ENCODE measurements at places on chromosomes 1 and 21.

GRCh38 chr1:1669468-1670440 lies 10.9 kb upstream of the CDK11B start:
- no peak for DNase-seq

DNA sequence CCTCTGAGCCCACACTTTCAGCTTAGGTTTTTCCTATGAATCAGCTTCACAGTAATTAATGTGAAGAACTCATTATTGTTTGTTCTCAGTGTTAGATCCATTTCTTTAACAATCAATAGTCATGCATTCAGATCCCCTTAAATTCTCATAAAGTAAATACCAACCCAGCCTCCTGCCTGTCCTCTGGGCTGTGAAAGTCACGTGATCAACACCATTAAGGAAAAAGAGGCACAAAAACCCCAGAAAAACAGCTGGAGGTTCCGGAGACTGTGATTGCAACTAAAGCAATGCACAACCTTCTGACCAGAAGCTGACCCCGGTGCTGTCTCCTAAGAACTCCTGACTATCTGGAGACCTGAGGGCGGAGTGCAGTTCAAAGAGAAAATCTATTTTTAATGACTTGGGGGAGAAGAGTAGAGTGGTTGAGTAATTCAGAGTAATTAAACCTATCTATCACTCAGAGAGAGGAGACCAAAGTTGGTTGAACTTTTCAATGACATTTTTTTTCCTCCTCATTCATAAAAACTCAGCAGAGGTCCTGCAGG lies 132.5 kb downstream of the PLXNA2 start:
- DNase-seq, result no peak

- DNase-seq, result no peak
Measured at GRCh38 chr1:94394247-94394646, 23.9 kb upstream of the ABCD3 start.

- no peak for DNase-seq
Measured at GRCh38 chr1:215772151-215772550, 205.0 kb downstream of the KCTD3 start.

DNA sequence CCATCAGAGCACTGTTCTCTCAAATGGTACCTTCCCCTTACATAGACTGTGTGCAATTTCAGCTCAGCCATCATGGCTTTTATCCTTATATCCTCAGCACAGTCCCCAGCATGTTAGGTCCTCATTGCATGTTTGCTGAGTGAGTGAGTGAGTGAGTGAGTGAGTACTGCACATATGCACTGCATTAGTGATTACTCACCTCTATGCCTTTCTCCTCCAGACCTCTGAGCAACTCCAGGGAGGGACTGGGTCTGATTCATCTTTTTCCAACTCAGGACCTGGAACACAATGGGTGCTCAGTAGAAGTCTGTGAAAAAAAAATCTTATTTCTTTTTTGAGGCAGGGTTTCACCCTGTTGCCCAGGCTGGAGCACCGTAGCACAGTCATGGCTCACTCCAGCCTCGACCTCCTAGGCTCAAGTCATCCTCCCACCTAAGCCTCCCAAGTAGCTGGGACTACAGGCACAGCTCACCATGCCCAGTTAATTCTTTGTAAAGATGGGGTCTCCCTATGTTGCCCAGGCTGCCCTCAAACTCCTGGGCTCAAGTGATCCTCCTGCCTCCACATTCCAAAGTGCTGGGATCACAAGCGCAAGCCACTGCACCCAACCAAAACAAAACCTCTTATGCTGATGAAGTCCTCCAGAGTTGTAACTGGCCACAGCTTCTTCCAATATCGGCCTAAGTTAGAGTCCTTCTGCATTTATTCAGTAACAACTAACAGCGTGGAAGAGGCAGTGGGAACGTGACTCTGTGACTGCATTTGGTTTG lies 23.7 kb downstream of the RNU5D-1 start:
- DNase-seq, result no peak

GRCh38 chr1:245489838-245490237 lies 335.1 kb downstream of the KIF26B start:
- no peak for DNase-seq

GRCh38 chr1:89609781-89610456 lies 23.0 kb upstream of the LRRC8C start:
- peak; percentile 53 for DNase-seq

GRCh38 chr1:76075188-76075489 lies 593 bp downstream of the ST6GALNAC3 start:
- DNase-seq, result no peak

DNA sequence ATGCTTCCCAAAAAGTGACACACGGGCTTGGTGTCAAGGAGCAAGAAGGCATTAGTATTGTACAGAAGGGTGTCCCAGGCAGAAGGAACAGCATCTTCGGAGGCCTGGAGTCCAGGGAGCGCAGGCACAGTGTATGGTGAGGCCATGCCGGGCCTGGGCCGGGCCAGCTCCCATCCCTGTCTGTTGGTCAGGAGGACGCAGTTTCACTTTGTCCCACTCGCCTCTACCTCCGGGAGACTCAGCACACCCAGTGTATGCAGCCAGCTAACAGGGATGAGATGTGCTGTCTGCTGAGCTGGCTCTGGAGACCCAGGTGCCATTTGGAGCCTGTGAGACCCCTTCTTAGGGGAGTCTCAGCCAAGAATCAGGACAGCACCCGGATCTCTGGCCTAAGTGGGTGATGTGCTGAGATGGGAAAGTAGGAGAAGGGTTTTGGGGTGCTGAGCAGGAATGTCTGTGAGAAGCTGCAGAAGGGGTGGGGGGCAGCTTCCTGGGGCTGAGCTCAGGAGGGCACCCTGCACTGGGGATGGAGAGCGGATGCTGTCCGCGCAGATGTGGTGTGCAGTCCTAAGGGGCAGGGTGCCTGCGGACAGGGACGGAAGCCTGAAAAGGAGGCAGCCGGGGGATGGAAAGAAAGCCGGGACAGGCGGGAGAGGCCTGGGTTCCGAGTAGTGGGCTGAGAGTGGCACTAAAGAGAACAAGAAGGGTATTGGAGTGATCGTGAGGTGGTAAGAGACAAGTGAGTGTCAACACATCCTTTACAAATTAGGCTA lies 25.7 kb downstream of the DMRTB1 start:
- DNase-seq, result no peak

DNA sequence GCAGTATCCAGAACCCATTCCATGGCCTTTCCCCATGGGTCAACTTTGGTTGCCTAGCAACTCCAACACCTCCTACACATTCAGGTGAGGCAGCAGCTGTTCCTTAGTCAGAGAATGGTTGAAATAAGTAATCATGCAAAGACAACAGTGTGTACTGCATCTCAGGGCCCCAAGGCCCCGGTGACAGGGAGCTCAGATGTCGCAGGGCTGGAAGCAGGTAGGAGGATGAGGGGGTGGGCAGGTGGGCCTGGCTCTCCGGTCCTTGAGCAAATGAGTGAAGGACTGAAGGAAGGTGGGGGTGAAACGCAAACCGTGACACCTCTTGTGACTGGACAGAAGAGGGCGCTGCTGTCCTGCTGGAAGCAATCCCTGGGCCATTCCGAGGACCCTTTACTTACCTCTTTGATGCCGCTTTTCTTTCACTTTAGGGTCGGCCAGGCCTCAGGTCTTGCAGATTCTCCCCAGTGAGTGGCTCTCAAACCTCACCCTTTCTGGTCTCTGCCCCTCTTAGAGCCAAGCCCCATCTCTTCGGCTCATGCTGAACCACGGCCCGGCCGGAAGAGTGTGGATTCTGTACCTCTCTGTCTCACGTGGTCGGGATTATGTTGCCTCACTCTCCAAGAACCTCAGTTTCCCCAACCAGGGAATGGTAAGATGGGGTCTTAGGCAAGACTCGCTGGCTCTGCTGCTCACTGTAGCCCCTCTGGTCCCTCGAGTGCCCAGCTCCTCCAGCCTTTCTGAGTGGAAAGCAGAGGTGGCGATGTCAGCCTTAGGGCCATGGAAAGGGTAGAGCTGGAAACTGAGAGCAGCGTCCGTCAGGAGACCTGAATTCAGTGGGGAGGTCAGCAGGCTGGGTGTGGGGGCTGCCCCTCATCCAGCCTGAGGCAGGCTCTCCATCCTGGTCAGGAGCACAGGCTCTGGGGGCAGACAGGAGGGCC lies 5.6 kb upstream of the KCNA10 start:
- peak; percentile 56 for DNase-seq

GRCh38 chr21:43757601-43758000 lies 18.5 kb downstream of the CSTB start:
- no peak for DNase-seq

DNA sequence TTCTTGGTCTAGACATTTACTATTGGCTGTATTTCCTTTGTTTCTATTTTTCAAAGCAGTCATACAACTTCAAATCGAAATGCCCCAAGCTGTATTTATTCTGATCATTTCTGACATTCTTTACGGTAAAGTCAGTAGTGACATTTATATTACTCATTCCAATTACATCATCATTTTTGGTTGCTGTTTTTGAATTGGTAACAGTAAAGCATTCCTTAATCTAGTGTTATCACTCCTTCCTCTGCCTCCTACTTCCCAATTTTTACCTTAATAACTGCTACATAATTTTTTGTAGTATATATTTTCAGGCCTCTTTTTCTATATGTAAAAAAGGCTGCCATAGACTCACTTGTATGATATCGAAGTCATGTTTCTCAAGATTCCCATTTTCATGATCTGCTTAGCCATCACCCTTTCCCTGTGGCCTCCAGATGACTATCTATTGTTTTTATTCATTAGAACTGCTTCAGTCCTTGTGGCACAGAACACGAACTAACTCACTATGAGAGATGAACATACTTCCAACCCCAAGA lies 167.2 kb downstream of the RUNX1 start:
- DNase-seq, result no peak

Measured in stimulated activated CD4-positive, alpha-beta T cell treated with anti-CD3 and anti-CD28 coated beads, Interleukin-2, amount 100 ng/mL, for 24 hours (primary cell).